ENCODE measurements at places on chromosomes 5 and 9.

GRCh38 chr5:139748505-139748826, 47.1 kb upstream of the PSD2 start:
- no peak for DNase-seq

- DNase-seq = no peak
These were observed 142.1 kb downstream of the LHFPL2 start for GRCh38 chr5:78506261-78507024.

DNA sequence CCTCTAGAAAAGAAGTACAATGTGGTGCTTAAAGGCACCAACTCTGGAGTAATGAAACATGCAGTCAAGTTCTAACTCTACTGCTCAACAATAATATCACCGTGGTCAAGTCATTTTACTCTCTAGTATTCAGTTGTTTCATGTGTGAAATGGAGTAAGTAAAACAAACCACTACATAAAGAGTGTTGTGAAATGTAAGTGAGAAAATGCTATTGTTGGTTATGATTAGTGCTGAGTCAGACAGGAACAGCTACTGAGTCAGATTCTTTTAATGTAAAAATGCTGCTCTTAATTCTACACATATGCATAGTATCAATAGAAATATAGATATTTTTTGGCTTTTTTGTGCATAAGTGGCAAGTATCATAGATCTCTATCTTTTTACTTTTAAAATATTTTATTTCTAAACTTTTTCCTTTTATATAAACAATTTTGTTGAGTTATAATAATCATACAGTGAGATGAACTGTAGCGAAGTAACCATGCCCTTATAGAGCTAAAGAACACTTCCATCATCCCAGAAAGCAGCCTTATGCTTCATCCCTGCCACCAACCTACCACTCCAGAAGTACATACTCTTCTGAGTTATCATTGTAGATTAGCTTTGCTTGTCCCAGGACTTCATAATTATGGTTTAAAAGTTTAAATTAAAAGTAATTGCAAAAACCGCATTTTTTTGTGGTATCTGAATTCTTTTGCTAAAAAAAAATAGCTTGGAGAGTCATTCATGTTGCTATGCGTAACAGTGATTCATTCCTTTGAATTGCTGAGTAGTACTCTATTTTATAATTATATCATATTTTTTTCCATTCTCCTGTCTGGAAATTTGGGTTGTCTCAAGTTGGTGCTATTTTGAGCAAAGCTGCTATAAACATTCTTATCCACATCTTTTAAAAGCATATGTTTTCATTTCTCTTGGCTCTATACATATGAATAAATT, 548.2 kb upstream of the CLINT1 start:
- DNase-seq = no peak

DNA sequence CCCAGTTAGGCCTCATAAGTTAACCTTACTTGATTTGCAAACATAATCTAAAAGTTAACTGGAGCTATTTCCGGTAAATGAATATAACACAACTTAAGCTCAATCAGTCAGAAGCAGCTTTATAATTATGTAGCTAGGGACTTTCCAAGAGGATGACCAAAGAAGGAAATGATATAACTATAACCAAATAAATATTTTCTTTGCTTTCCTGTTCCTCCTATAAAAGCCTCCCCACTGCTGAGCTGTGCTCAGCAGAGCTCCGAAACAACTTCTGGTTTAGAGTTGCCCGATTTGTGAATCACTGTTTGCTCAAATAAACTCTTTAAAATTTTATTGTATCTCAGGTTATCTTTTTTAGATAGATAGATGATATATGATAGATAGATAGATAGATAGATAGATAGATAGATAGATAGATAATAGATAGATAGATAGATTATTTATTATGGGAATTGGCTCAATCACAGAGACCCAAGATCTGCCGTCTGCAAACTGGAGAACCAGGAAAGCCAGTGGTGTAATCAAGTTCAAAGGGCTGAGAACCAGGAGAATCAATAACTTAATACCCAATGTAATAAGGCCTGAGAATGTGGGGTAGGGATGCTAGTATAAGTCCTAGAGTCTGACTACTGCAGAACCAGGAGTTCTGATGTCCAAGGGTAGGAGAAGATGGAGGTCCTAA, 19.3 kb upstream of the TMEM161B start:
- DNase-seq = no peak

DNA sequence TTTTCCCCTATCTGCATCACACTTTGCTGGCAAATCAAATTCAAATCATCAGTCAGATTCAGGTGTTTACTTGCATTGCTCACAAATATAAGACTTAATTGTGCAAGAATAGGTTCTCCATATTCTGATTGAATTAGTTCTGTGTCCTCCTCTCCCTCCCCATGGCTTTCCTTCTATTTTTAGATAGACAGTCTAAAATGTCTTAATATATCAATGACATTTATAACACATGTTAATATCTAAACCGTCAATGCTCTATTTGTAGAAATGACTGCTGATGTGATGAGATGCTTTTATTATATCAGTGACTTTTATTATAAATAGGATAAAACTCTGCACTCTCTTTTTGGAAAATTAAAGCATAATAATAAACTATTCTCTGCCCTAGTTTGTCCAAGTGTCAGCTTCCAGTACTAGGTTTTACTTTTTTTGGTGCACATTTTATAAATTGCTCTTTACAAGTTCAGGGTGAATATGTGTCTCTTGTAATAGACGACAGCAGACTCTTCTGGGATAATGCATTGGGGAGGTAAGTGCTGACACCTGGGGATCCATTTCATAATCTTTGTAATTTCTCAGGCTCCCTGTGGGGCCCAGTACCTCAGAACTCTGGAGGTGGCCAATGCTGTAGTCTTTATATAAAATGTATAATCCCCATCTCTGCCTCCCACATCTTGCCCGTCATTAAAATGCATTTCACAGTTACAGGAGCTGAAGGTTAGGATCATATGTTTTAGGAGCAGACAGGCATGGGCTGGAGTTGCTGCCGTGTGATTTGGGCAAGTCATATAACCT, 321.5 kb downstream of the BRINP1 start:
- no peak for DNase-seq

GRCh38 chr5:159447116-159447515, 116.8 kb upstream of the IL12B start:
- DNase-seq = no peak

DNA sequence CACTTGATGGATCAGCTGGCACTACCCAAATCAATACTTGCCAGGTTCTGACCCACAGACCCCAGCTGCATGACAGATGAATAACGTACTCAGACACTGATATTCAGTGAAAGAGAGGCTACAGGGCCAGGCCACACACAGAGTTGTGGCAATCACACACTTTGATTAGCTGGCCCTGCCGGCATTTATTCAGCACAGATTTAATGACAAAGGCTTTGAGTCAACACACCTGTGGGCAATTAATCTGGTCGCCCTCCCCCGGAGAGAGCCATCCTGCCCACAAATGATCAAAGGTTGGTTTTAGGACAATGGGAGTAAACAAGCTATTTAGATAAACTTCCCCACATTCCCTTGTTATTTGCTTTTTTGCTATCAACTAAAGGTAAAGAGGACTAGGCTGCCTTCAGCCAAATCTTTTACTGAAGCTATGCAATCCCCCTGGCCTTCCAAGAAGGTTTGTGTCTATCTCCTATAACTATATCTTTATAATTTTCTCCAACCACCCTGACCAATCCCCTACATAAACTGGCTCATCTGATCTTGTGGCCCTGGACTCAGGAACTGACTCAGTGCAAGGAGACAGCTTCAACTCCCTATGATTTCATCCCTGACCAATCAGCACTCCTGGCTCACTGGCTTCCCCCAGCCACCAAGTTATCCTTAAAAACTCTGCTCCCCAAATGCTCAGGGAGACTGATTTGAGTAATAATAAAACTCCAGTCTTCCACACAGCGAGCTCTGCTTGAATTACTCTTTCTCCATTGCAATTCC, 12.7 kb upstream of the TRIM32 start:
- DNase-seq = no peak

- no peak for DNase-seq
These were observed 16.8 kb downstream of the ISOC1 start for GRCh38 chr5:129111351-129111750.

DNA sequence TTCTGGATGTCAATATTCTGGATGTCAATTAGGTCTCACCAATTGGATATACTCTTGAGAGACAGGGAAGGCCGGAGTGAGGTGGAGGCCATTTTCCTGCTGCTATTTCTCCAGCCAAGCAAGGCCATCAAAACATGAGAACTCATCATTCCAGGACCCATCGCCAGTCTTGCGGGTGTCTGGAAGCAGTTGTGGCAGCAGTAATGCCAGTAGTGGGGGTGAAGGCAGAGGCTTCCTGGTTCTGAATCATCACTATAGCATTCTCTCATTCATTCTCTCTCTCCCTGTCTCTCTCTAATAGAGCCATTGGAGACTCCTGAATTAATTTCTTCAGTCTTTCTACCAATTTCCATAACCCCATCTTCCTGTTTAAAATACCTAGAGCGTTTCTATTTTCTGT, 71.8 kb downstream of the EGFLAM start:
- DNase-seq = no peak

GRCh38 chr9:131645078-131645776, 94.6 kb downstream of the RAPGEF1 start:
- no peak for DNase-seq

GRCh38 chr5:5739490-5739945, 317.0 kb downstream of the ICE1 start:
- no peak for DNase-seq

- no peak for DNase-seq
These were observed 221.8 kb downstream of the SNCAIP start for GRCh38 chr5:122533825-122534224.

- no peak for DNase-seq
These were observed 78.3 kb upstream of the ANKRD55 start for GRCh38 chr5:56311306-56311905.

DNA sequence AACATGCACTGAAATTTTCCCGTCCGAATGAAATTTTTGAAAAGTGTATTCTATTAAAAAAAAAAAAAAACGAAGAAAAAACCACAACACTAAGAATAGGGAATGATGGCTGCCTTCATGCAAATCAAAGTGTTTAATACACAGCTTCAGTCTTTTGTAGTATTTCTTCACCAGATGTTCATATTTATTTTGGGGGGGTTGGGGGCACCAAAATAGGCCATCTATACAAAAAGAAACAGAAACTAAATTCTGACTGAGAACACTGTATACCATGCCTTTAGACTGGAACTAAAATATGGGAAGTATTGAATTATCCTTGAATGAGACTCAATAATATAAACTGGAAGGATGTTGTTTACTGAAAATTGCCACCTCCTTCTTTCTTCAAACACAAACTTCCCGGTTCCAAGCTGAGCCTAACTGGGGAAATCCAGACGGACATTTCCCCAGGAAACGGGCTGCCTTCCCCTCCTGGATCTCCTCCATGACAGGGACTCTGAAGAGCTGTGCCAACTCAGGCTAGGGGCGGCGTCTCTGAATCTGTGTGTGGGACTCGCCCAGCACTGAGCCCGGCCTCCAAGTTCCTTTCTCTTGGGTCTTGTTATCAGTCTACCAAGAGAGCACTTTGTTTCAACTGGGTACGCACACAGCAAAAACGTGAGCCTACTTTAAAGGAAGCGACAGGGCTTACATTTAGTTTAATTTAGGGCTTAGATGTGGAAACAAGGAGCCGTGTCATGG, 511.3 kb upstream of the ADAMTS16 start:
- no peak for DNase-seq

DNA sequence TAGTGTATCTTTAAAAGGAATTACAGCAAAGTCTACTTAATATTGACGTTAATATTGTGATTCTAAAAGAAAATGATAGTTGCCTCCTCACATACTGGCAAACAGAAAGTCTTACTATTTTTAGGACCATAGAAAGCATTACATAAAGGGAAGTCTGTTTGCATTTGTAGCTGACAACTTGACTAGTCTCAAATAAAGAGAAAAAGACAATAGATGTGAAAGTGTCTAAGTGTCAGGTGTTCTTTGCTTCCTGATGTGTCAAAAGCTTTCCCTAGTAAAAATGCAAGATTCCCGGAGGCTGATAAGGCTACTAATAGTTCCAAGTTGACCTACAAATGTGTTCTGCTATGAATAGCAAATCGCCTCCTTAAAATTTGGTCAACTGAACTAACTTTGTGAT, 259.7 kb downstream of the CDH10 start:
- no peak for DNase-seq

- no peak for DNase-seq
These were observed 77.0 kb downstream of the RXRA start for GRCh38 chr9:134403292-134403681.

GRCh38 chr5:176466245-176466871, 18.2 kb downstream of the FAF2 start:
- DNase-seq = no peak

- no peak for DNase-seq
These were observed 92.5 kb downstream of the CEMIP2 start for GRCh38 chr9:71675857-71676165.

- no peak for DNase-seq
These were observed 4.2 kb upstream of the GDNF start for GRCh38 chr5:37844009-37844408.
